Esophagus squamous epithelium (tissue), 5 donors: ENCODE measurements at places on chromosomes 7 and 10.

GRCh38 chr10:6601246-6601805 lies 21.2 kb upstream of the PRKCQ start:
- DNase-seq = no peak

DNA sequence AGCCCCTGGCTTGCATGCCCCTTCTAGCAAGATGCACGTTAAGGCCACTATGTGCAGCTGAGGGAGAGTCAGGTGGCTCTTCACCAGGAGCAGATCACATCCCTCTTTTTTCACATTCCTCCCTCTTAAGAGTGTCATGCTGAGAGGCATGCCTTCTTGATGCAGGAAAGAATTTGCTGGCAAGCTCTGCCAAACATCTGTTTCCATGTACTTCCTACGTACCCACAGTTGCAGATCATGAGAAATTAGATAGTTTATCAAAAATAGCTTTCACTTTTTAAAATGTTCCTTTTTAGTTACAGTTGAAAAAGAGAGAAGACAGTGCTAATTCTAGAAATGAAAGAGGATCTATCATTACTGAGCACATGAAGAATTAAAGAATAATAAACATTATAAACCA lies 79.7 kb upstream of the ZNF722 start:
- DNase-seq = no peak

DNA sequence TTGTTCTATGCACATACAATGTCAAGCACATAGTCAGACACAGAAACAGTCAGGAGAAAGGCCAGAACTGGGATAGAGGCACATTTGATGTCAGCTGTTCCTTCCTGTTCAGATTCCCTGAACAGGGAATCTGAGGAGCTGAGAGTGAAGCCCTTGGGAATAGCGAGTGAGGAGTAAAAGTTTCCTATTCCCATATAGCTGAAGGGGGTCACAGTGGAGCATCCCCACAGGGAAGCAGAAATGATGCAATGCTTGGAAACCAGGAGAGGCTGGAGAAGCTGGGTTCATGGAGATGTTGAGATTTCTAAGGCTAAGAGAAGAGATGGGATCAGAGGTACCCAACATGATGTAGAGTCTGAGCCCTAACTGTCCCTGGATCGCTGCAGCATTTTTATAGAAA lies 11.3 kb upstream of the PRXL2A start:
- no peak for DNase-seq

DNA sequence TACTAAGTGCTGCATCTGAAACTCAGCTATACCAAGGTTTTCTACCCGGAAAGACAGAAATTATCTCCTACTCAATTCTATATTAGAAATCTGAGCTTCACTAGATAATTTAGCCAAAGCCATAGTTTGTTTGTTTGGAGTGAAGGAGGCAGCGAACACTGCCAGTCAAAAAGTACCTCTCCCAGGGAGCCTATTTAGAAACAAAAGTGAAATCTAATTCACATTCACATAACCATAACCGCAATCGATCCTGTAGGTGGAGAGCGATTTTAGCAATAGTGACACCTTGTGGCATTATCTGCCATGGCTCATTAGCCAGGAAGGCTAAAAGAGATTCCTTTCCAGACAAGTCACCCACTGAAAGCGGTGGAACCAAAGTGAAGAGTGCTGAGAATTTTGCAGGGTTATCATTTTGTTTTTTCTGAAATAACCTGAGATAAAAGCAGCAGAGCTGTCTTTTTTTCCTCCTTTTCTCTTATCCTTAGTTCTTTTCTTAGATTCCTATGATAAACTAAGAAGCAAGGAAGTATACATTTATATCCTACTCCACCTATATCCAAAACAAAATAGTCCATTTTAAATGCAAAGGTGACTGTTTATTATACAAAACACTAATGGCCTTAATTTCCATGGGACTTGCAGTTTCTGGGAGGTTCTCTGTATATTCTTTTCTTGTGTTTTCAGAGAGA lies 83.7 kb upstream of the BET1 start:
- no peak for DNase-seq

DNA sequence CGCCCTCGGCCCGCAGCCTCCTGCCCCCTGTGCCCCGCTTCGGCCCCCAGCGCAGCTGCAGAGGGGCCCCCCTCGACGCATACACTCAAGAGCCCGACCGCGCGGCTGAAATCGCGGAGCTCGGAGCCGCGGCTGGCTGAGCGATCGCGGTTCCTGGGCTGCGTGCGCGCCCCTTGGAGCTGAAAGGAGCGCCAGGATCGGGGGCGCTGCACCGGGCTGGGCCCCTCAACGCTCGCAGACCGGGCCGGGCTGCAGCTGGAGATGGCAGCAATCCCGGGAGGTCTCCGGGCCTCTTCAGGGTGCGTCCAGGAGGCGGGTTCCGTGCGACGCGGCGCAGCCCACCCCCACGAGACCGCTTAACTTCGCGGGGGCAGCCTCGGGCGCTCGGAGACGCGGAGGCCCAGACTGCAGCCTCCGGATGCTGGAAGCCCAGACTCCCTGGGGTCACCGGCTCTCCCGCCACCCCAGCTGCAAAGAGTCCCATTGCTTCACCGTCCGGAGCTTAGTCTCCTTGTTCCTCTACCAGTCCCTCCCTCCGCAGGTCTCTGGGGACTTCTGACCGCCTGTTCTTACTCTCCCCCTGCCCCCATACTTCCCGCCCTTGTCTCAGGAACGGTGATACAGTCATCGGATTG lies 73.0 kb upstream of the LRRC4 start:
- DNase-seq = no peak

DNA sequence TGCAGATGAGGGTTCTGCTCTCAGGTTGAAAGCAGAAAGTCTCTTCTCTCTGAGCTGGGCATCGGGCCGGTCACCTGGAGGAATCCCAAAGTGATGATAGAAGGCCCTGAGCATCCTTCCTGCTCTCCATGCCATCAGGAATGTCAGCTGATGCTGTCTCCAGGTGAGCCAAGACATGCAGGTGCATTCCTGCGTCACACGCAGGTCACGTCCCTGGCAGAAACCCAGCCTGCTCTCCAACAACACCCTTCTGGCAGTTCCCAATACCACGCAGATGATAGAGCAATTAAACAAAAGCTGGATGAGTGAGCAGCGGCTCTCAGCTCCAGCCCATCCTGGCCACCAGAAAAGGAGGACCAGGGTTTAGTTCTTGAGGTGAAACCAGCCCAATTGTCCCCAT lies 6.9 kb upstream of the WIPI2 start:
- DNase-seq = no peak

DNA sequence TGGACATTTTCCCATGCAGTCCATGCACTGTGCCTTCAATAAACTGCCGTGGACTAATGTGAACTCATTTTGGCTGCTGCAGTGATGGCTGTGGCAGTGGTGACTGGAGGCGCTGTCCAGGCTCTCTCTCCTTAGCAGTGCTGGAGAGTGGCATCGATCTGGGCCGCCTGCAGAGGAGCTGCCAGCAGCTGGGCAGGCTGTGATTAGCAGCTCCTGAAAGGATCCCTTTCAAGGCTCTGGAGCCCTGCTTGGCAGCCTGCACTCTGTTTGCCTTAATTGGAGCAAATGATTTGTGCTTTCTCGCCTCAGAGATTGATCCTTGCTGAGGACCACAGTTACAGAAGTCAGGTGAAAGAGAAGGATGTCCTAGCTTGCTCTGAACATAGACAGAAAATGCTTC lies 130.1 kb upstream of the VWC2 start:
- no peak for DNase-seq

DNA sequence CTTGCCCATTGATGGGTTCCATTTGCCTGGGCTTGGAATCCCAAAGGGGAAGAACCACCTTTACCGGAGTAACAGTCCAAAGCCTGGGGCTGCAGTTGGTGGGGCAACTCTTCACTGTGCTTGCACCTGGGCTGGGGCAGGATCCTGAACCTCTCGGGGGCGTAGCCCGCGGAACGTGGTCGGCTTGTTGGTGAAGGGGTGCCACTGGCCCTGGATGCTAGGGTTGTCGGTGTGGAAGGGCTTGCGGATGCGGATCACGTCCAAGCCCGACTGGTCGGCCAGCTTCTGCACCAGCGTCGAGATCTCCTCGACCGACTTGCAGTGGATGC lies 710 bp downstream of the MRPL43 start:
- no peak for DNase-seq

- DNase-seq = no peak
These were observed 72.6 kb upstream of the SEPHS1 start for GRCh38 chr10:13420532-13421307.

DNA sequence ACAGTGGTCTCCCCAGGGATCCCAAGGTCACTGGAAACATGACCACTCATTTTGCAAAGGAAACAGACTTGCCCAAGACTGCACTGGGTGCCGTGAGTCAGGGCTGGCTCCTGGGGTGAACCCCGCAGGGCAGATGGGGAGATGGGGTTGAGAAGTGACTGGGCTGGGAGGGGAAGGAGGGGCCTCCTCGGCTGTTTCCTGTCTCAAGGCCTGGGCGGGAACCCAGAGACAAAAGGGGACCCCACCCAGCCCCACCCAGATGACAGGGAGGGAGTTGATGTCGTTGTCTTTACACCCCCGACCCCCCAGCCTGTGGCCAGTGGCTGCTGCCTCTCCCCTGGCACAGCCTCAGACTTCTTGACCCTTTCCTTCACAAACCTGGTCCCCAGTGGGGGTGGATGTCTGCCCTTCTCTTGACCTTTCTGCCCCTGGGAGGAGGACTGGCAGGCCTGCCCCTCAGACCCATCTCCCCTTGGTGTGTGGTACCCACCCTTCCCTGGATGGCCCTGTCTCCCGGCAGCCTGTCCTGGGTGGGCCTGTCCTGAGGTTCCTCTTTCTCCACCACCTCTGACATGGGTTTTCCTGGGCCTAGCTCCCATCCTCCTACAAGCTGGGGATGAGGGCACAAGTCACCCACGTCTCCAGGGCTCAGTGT lies 1.4 kb downstream of the MYO1G start:
- DNase-seq = no peak

- DNase-seq = no peak
These were observed 301.9 kb upstream of the GALNT17 start for GRCh38 chr7:70830060-70830395.

- DNase-seq = no peak
These were observed 639 bp upstream of the TFAM start for GRCh38 chr10:58384544-58384998.

GRCh38 chr10:71599518-71599917 lies 120.1 kb downstream of the C10orf105 start:
- no peak for DNase-seq

GRCh38 chr10:119341459-119342301 lies 134.3 kb downstream of the GRK5 start:
- DNase-seq = no peak

DNA sequence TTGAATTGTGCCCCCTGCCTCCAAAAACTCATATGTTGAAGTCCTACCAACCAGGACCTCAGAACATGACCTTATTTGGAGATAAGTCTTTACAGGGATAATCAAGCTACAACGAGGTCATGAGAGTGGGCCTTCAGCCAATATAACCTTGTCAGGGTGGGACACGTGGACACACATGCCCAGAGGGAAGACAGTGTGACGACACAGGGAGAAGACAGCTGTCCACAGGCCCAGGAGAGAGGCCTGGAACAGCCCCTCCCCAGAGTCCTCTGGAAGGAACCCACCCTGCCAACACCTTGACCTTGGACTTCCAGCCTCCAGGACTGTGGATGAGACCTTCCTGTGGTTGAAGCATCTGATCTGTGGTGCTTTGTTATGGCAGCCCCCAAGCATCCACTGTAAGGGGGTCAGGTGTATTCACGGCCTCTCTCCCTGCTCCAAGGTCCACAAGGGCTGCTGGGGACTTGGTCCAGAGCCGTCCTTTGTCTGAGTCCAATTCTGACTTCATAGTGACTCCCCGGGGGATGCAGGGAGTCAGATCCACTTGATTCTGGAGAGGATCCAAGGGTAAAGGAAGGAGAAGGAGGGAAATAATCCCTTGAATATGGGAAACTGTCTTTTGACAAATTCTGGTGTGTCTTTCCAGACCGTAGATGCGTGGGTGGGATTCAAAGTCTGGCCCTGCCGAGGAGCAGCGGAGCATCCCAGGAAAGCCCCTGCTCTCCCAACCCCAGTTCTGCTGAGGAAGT lies 7.0 kb downstream of the CALML3 start:
- DNase-seq = no peak

DNA sequence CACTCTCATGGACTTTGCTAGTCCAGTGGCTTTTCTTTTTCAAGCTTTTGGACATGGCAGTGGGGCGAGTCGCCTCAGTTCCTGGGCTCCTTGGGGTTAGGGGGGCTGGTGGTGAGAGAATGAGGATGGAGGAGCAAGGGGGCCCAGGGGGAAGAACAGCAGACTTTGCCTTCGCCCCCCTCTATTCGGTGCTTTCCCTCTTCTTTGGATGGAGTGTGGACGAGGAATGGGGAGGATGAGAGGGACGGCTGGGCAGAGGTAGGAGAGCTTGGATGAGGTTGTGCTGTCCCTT lies 255 bp downstream of the MAGI2 start:
- no peak for DNase-seq

DNA sequence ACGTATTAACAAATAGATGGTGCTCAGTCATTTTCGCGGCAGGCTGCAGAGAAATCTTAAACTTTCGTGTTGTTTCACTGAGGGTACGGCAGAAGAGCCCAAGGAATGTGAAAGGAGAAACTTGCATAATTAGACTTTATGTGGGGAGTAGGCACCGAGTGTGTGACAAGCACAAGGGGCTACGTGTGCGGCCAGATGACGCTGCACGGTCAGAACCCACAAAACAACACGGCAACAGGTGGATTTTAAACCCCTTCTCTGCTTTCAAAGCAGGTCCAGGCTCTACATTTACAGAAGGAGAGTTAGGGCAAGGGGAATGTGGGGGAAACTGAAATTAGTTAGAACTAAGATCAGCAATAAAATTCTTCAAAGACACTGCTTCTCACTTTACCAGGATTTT lies 392 bp upstream of the UCN3 start:
- no peak for DNase-seq

DNA sequence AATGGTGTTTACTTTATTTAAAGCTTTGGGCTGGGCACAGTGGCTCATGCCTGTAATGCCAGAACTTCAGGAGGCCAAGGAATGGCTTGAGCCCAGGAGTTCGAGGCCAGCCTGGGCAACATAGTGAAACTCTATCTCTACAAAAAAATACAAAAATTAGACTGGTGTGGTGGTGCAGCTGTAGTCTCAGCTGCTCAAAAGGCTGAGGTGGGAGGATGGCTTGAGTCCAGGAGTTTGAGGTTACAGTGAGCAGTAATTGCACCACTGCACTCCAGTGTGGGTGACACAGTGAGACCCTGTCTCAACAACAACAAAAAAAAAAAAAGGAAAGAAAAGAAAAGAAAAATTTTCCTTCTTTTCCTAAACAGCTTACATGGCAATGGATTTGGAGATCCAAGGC lies 22.0 kb downstream of the SLC16A9 start:
- DNase-seq = no peak

DNA sequence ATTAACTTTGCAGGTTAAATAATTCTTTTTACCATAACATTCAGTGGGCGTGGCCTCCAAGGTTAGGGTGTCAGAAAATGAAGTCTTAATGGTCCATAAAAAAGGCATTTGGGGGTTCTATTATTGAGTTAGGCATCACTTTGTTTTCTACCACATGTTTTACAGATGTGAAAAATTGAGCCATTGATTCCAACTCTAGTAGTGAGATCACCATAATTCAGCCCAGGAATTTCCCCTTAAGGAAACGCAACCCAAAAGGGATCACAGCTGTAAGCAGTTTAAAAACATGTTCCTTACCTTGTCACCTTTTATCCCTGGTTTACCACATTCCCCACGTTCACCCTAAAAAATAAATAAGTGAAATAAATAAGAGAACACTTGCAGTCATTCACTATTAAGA lies 24.9 kb downstream of the COL28A1 start:
- no peak for DNase-seq
